MV-4-11 (cell line): ENCODE measurements at places on chromosomes 2 and 18.

- no peak for DNase-seq
Observed at GRCh38 chr18:21073180-21073579, 38.4 kb downstream of the ROCK1 start.

GRCh38 chr18:30988440-30988839, 54.1 kb downstream of the DSC3 start:
- DNase-seq = no peak

- DNase-seq = no peak
Observed at GRCh38 chr2:163703386-163703785, 32.4 kb downstream of the FIGN start.

DNA sequence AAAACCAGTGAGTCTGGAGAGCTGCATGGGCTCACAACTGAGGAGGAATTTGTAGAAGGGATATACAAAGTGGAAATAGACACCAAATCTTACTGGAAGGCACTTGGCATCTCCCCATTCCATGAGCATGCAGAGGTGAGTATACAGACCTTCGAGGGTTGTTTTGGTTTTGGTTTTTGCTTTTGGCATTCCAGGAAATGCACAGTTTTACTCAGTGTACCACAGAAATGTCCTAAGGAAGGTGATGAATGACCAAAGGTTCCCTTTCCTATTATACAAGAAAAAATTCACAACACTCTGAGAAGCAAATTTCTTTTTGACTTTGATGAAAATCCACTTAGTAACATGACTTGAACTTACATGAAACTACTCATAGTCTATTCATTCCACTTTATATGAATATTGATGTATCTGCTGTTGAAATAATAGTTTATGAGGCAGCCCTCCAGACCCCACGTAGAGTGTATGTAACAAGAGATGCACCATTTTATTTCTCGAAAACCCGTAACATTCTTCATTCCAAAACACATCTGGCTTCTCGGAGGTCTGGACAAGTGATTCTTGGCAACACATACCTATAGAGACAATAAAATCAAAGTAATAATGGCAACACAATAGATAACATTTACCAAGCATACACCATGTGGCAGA, 3.6 kb downstream of the TTR start:
- no peak for DNase-seq

- no peak for DNase-seq
Observed at GRCh38 chr2:240293557-240294461, 141.7 kb upstream of the GPC1 start.

DNA sequence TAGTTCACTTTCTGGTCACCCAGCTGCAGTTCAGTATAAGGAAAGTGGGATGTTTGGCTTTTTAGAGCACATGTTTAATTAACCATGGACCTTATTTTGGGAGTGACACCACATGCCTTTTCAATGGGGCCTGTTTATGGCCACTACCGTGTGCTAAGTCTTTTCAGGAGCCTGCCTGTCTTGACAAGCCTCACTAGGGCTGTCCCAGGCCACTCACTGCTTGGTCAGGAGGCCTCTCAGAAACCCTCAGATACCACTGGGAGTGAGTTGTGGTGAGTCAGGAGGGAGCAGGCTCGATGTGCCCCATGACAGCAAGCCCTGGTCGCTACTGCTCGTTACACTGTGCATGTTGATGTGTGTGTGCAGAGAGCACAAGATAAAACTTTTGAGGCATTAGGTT, 123.0 kb downstream of the MAP4K4 start:
- DNase-seq = peak; percentile 56

- DNase-seq = no peak
Observed at GRCh38 chr2:14543284-14543683, 89.2 kb upstream of the LRATD1 start.

DNA sequence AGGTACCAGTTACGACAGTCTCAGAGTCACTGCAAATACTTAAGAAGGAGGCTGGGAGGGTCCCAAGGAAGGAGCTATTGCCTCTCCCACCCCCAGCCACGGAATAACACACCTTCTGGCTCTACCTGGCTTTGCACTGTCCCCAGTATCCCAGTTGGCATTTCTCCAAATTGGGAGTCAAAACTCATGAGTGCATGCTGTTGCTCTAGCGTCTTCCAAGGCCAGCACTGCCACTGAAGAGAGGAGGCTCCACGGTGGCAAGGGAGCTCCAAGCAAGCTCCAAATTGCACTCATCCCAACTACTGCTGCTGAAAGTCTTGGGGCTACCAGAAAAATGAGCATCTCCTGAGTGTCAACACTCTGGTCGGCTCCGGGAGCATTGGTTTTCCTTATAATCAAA, 1.6 kb downstream of the SCTR start:
- DNase-seq = no peak

DNA sequence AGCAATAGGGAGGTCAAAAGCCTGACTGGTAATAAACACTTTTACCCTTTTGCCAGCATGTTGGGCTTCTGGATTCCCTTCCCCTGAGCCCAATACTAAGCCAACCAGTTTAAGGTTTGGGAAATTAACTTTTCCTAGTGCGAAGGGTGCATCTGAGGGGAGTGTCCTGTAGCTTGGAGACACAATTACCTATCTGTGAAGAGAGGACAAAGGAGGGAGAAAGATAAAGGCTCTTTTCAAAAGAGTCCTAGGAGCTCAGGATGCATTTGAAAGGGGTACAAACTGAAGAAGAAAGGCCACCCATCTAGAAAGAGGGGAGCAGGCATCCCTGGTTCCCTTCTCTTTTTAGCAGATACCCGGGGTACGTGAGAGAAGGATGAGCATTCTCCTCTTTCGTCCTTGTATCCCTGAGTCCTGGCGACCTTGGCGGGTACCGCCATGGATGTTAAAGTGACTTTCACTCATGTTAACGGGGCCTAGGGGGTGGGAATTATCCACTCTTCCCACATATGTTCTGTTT, 25.1 kb downstream of the C18orf54 start:
- no peak for DNase-seq

GRCh38 chr2:143698352-143698751, 569.1 kb downstream of the ARHGAP15 start:
- no peak for DNase-seq

DNA sequence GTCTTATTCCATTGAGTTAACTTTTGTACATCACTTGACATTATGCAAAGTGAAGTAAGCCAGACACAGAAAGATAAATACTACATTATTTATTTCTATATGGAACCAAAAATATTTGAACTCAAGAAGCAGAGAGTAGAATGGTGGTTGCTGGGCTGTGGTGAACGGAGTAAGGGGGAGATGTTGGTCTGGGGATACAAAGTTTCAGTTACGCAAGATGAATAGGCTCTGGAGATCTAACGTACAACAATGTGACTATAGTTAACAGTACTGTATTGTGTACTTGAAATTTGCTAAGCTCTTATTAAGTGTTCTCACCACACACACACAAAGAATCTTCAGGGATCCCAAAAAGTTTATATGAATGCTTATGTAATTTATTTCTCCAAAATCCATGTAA, 124.8 kb upstream of the VWC2L start:
- no peak for DNase-seq

DNA sequence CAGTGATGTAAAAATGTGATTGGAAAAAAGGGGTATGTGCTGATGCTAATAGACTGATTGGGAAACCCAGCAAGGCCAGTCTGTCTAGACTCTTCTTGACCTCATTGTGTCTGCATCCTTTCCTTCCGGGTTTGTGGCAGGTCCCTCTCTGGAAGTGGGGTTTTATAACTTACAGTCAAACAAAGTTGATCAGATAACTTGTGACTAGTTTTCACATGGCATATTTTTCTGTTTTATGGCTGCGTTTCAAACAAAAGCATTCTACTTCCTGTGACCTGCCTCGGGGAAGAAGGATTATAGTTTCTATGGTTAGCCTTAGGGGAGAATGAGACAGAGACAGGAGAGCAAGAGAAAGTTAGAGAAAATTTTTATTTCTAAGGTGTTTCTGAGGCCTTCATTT, 188.7 kb upstream of the HNMT start:
- no peak for DNase-seq

- no peak for DNase-seq
Observed at GRCh38 chr2:174775571-174775980, 11.3 kb upstream of the CHRNA1 start.

GRCh38 chr2:216862628-216863398, 2.9 kb upstream of the TNP1 start:
- DNase-seq = peak; percentile 31

- DNase-seq = no peak
Observed at GRCh38 chr18:36624451-36625167, 204.2 kb downstream of the TPGS2 start.

DNA sequence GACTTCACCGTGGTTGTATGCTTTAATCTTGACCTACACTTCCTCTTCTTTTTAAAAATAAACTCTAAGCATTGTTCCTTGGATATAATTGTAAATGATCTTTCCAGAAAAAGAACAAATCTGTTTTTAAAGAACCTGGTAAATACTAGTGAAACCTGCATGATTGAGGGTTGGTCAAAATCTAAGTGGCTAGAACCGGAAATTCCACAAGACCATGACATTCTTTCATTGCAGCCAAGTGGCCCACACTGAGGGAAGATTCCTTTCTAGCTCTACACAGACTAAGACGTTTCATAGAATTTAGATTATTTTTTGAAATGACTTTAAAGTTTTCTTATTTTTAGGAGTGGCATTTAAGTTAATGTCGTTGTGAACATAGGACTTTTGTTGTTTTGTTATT, 356.7 kb downstream of the NYAP2 start:
- no peak for DNase-seq

DNA sequence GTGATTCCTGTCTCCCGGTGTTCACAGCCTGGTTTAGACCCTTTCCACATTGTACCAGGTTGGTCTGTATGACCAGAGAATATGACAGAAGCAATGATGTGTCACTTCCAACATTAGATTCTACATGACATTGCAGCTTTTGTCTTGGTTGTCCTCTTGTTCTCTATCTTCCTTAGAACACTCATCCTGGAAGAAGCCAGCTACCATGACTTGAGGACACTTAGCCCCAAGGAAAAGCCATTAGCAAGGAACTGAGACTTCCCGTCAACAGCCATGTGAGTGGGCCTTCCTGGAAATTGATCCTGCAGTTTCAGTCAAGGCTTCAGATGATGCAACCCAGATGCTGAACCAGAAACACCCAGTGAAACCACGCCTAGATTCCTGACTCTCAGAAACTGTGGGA, 143.3 kb downstream of the MREG start:
- peak; percentile 49 for DNase-seq

- peak; percentile 2 for DNase-seq
Observed at GRCh38 chr2:239819974-239820555, 205.1 kb downstream of the NDUFA10 start.

DNA sequence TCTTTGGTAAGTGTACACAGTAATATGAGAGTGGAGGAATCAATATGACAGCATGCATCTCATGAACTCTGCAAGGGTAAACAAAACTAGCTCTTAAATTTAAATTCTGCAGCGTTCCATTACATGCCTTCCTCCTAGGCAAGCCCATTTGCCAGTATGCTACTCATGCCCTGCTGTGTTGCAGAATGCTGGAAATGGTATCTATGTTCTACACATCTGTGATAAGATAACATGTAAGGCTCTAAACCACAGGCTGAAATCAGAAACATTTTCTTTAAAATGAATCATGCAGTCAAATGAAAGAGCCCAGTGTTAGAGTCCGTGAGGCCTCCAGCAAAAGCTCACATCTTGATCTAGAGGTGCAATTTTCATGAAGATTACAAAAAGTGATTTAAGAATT, 112.8 kb upstream of the FN1 start:
- DNase-seq = no peak

DNA sequence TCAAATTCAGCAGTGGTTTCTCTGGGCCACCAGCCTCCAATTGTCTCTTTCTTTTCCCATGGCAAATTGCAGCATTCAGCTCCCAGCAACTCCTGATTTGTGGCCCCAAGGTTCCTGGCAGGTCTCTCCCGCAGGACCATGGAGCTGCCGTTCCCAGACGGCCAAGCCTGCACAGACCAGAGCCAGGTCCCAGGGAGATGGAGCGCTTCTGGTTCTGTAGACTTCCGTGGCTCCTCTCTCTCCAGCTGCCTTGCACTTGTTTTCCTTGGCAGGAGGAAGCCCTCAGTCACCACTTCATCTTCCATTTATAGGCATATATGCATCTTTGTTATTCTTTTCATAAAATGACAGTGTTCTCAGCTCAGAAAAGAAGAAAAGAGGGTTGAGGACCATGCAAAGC, 21.7 kb downstream of the TNP1 start:
- DNase-seq = no peak

- no peak for DNase-seq
Observed at GRCh38 chr2:35822716-35823115, 532.9 kb upstream of the CRIM1 start.

DNA sequence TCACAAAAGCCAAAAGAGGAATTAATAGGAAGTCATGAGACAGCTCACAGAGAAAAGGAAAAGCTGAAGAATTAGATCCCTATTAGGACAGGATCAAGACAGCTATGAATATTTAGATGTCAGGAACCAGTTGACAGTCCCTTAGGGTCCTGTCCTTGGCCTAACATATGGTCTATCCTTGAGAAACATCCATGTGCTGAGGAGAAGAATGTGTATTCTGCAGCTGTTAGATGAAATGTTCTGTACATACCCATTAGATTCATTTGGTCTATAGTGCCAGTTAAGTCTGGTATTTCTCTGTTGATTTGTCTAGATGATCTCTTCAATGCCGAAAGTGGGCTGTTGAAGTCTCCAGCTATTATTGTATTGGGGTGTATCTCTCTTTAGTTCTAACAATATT, 37.6 kb upstream of the SLC40A1 start:
- DNase-seq = no peak

- no peak for DNase-seq
Observed at GRCh38 chr2:42809131-42809818, 16.9 kb upstream of the HAAO start.

DNA sequence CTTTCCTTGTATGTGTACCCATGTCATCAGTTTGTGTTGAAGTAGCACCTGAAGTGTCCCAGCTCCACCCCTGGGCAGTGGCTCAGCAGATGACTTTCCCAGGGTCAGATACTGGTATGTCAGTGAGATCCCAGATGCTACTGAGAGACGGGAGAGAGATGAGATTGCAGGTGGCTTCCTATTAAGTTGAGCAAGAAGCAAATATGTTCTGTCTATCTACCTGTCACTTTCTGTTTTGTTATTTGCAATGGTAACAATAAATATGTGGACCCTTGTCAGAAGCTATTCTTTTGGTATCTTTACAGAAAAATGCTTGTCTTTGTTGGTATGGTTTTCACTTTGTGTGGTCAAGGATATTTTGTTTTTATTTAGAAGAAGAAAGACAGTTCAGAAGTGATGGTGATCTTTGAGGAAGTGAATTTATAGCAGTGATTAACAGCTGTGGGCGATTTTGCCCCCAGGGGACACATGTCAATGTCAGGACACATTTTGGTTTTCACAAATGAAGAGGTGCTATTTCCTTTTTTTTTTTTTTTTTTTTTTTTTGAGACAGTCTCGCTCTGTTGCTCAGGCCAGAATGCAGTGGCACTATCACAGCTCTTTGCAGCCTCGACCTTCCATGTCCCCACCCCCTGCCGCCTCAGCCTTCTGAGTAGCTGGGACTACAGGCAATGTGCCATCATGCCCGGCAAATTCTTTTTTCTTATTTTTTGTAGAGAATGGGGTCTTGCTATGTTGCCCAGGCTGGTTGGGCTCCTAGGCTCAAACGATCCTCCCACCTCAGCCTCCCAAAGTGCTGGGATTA, 21.4 kb downstream of the MGAT5 start:
- DNase-seq = peak; percentile 81

GRCh38 chr2:15890936-15891905, 49.1 kb upstream of the MYCN start:
- no peak for DNase-seq
